Tracheal epithelial cell (primary cell): ENCODE measurements at places on chromosomes 6 and 20. TPM values are rescaled to one million over a fixed set of nuclear protein-coding genes. Genes with fewer than 3 reads are reported as not detected.

Gene DEF6
- total RNA-seq: 21.0 and 42.8 TPM in 2 replicates

Gene EFCAB8
- not detected in 2 replicates for total RNA-seq

Gene OR2J2
- not detected in 2 replicates for total RNA-seq

Gene CST4
- not detected in 2 replicates for total RNA-seq

Gene TAGAP
- under 0.01 TPM in 1 of 2 replicates, not detected in the other for total RNA-seq

Gene CAGE1
- total RNA-seq: not detected in 2 replicates

Gene SOX18
- total RNA-seq: 0.43 TPM in 1 of 2 replicates, not detected in the other

Gene TNNC2
- total RNA-seq: 0.43 TPM in 1 of 2 replicates, not detected in the other

Gene APOM
- total RNA-seq: 0.96 and 1.3 TPM in 2 replicates

Gene CAP2
- 3.2 and 5.3 TPM in 2 replicates for total RNA-seq

Gene CGA
- not detected in 2 replicates for total RNA-seq

Gene FOXC1
- 5.3 and 6.2 TPM in 2 replicates for total RNA-seq

Gene MATN4
- 0.21 TPM in 1 of 2 replicates, not detected in the other for total RNA-seq

Gene PDE7B
- 0.24 TPM in 1 of 2 replicates, not detected in the other for total RNA-seq

Gene TNFRSF6B
- 7.5 and 254 TPM in 2 replicates for total RNA-seq

Gene SOBP
- 0.21 and 0.24 TPM in 2 replicates for total RNA-seq

Gene CCR6
- not detected in 2 replicates for total RNA-seq

Gene RNF217
- 20.0 and 20.5 TPM in 2 replicates for total RNA-seq

Gene OR2J3
- not detected in 2 replicates for total RNA-seq

Gene LAMP5
- total RNA-seq: not detected in 2 replicates
